ENCODE measurements at places on chromosomes 3 and 15.

DNA sequence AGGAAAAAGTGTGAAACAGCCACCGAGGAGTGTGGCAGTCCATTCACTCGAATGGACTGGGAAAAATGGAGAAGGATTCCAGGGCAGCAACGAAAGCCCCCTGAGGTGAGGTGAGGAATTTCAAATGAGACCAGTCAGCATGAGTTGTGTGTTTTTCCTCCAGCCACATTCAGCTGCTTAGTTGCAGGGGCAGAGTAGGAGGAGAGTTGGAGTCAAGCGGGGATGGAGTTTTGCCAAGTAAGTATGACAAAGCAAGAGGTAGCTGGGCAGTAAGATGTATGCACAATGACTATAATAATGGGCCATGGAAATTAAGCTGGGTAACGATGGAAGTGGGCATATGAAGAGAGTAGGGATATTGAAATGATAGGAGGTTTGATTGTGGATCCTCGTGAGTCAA is 64.4 kb downstream of the CCDC54 start:
- peak; percentile 35 for DNase-seq

DNA sequence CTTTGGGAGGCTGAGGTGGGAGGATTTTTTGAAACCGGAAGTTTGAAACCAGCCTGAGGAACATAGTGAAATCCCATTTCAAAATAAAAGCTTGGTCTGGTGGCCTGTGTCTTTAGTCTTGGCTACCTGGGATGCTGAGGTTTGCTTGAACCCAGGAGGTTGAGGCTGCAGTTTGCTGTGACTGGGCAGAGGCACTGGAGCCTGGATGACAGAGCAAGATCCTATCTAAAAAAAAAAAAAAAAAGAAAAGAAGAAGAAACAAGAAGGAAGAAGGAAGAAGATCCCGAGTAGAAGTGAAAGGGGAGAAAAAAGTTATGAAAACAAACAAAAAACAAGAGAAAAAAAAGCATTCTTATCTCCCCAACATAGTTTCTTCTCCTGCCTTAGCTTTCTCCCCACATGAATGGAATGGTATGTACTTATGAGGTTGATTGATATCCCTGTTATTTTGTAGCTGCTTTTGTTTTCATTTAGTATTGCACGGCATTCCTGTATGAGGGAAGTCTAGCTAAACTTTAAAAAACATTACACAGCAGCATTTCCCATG is 42.4 kb downstream of the TMEM40 start:
- DNase-seq, result peak; percentile 71

DNA sequence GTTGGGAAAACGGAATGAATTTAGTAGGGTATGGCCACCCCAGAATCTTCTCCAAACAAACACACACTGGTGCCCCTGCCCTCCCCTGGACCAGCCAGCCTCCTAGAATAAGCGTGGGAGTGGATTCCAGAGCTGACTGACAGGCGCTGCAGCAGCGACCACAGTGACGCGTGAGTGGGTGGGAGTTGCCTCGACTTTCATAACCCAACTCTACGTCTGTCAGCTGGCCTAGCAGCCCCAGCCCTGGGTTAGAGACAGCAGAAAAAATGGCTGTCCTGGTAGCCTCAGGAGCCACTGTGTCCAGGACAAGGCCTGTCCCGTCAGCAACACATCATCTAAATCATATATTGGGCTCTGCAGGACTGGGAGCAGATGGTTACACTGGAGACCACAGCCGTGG is 10.0 kb downstream of the PLA2G4B start:
- DNase-seq, result no peak

DNA sequence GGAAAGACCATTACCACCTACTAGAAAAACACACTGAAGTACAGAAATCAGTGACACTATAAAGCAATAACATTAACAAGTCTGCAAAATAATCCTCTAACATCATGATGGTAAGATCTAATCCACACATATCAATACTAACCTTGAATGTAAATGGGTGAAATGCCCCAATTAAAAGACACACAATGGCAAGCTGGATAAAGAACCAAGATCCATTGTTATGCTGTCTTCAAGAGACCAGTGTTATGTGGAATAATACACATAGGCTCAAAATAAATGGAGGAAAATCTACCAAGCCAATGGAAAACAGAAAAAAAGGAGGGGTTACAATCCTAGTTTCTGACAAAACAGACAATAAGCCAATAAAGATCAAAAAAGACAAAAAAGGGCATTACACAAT is 13.5 kb downstream of the OR5K3 start:
- peak; percentile 2 for DNase-seq

- DNase-seq, result no peak
These were observed 12.7 kb upstream of the MINDY4B start for GRCh38 chr3:150917951-150918350.

GRCh38 chr15:56492236-56492635 is 27.3 kb upstream of the MNS1 start:
- DNase-seq, result no peak

GRCh38 chr15:63491116-63491827 is 13.1 kb upstream of the USP3 start:
- DNase-seq, result no peak

GRCh38 chr15:51776952-51777569 is 25.7 kb downstream of the TMOD2 start:
- peak; percentile 92 for DNase-seq

GRCh38 chr15:33473005-33473404 is 162.2 kb downstream of the RYR3 start:
- no peak for DNase-seq

- DNase-seq, result no peak
These were observed 43.8 kb upstream of the FGD5 start for GRCh38 chr3:14775011-14775410.

DNA sequence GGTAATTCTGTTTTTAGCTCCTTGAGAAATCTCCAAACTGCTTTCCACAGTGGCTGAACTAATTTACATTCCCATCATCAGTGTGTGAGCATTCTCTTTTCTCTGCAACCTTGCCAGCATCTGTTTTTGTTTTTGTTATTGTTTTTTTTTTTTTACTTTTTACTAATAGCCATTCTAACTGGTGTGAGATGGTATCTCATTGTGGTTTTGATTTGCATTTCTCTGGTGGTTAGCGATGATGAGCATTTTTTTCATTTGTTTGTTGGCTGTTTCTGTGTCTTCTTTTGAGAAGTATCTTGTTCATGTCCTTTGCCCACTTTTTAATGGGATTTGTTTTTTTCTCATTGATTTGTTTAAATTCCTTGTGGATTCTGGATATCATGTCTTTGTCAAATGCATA is 129.7 kb upstream of the ABHD17C start:
- DNase-seq, result no peak

- peak; percentile 26 for DNase-seq
These were observed 32.2 kb upstream of the DPPA4 start for GRCh38 chr3:109369510-109369909.

GRCh38 chr3:72414481-72415016 is 433.7 kb downstream of the SHQ1 start:
- no peak for DNase-seq

- peak; percentile 84 for DNase-seq
These were observed 175.4 kb downstream of the MBNL1 start for GRCh38 chr3:152444029-152444641.

DNA sequence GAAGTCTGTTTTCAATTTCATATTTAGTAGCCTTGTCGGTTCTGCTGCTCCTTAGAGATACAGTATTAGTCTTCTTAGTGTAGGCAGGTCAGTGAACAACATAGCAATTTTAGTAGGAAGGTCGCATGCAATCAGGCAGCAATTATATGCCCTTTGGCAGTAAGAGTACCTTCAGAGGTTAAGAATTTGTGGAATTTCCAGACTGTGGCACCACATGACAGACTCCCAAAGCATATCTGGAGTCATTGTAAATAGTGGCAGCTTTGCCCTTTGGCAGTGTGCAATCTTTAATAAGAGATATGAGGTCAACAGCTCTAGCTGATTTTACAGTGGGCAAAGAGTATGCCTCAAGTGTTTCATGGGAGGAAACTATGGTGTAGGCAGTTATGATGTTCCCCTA is 1532.5 kb upstream of the CADM2 start:
- DNase-seq, result no peak

DNA sequence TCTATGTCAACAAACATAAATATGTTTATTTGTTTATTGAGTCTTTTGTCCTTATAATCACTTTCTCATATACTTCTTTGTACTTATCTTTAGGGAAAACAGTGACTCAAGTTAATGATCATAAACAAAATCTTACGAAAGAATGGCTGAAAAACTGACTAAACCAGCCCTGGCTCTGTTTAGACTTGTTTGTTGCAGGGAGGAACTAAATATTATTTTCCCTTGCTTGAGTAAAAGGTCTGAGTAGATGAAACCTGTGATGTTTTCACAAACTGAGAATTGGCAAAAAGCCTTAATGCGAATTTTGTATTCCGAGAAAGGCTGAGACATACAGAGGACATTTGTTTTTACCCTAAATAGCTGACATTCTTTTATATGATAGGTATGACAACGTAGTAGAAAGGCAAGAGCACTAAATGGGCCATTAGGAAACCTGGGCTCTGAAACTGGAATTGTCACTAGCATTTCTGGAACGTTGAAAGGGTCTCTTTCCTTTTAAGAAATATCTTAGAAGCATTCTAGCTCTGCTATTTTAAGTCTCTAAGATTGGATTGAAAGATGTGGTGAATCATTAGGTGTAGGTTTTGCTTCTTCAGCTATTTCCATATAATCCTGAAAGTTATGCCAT is 18.2 kb upstream of the CLDN16 start:
- DNase-seq, result peak; percentile 39

DNA sequence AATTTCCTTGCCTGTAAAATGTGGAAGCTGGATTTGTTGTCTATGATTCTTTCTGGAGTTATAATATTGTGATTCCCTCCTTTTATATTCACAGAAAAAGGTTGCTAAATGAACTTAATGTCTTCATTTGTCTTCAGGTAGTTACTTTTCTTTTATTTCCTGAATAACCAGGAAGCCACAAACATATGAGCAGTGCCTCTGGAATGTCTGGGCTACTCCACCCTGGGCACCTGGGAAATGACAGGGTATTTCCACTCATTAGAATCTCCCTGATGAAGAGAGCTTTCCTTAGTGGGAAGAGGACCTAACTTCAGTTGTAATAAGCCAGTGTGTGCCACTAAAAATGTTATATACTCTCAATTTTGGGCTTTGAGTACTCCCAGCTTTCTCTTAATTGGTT is 3.8 kb upstream of the SLMAP start:
- peak; percentile 48 for DNase-seq

DNA sequence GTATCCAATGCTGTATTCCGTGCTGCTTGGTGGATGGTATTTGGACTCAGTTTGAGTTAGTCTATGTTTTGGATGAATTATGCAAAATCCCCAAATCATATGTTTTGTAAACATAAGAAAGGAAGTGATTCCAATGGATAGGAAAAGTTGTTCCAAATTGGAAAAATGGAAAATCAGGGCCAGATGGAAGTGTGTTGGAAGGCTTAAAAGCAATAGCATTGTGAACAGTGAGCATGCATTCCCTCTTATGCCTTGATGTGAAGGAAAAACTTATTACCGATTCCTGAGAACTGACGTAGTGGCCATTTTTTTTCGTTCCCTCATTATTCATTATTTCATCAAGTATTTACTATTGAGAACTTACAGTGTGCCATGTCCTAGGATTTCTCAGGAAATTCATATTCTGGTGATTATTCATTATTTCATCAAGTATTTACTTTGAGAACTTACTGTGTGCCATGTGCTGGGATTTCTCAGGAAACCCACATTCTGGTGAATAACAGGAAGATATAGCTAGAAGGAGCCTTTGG is 144.1 kb upstream of the TPRG1 start:
- no peak for DNase-seq

GRCh38 chr3:158140396-158140795 is 30.5 kb downstream of the RSRC1 start:
- peak; percentile 15 for DNase-seq

- DNase-seq, result no peak
These were observed 7.8 kb upstream of the ICE2 start for GRCh38 chr15:60486742-60487141.

GRCh38 chr3:127568586-127568985 is 21.9 kb downstream of the TPRA1 start:
- DNase-seq, result no peak

DNA sequence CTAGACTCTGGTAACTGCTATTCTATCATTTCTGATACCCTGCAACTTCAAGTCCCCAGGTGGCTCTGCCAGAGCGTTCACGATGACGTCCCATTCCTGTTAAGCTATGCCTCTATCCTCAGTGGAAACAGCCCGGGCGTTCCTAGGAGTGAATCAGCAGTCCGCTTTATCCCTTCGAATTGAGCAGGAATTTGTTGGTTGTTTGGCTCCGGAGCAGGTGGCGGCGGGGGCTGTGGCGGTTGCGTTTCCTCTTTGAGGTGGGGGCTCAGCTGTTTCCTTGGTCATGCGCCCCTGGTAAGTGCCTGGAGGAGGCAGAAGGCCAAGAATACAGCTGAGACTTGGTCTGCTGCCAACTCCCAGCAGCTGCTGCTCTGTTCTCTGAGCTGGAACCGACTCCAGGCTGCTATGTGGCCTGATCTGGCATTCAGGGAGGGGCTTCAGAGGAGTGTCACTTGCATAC is 25.2 kb downstream of the ARPP21 start:
- peak; percentile 73 for DNase-seq

- no peak for DNase-seq
These were observed 21.3 kb downstream of the GORASP1 start for GRCh38 chr3:39086144-39086543.

GRCh38 chr3:16848007-16848406 is 36.7 kb upstream of the PLCL2 start:
- no peak for DNase-seq

GRCh38 chr3:108099679-108100428 is 9.0 kb upstream of the CD47 start:
- no peak for DNase-seq

DNA sequence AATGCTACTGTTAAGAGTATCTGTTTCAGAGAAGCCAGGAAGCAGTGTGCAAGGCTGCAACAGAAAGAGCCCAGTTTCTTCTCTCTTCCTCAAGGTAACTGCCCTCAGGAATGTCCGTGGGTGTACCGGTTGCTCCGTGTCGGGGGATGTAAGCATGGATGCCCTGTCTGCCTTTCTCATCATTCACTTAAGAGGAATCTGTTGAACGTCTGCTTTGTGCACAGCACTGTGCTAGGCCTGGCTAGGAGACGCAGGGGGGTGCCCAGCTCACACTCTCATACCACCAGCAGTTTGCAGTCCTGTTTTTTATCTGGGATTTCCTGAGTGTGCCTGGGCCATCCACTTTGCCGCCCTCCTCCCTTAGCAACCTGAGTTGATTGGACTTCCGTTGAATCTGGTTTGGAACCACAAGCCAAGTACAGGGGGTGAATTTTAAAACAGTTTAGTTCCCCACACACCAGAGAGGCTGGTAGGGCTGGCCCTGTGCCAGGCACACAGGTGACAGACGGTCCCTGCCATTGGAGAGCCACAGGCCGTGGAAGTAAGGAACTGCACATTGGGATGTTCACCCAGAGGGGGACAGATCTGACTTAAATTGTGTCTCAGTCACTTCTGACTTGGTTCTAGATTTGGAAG is 11.2 kb downstream of the BOC start:
- DNase-seq, result no peak
